Testis (tissue), 5 donors: ENCODE measurements at places on chromosomes 7 and 10. TPM values are rescaled to one million over a fixed set of nuclear protein-coding genes. Genes with fewer than 3 reads are reported as not detected.

The RELN gene
- 5.2 TPM for polyA plus RNA-seq

The C10orf62 gene
- polyA plus RNA-seq = 304 TPM

The RBP3 gene
- polyA plus RNA-seq = 0.09 TPM

The AMPH gene
- polyA plus RNA-seq = 5.8 TPM

The EXOC4 gene
- 47.4 TPM for polyA plus RNA-seq

The GPER1 gene
- 3.5 TPM for polyA plus RNA-seq

DNA sequence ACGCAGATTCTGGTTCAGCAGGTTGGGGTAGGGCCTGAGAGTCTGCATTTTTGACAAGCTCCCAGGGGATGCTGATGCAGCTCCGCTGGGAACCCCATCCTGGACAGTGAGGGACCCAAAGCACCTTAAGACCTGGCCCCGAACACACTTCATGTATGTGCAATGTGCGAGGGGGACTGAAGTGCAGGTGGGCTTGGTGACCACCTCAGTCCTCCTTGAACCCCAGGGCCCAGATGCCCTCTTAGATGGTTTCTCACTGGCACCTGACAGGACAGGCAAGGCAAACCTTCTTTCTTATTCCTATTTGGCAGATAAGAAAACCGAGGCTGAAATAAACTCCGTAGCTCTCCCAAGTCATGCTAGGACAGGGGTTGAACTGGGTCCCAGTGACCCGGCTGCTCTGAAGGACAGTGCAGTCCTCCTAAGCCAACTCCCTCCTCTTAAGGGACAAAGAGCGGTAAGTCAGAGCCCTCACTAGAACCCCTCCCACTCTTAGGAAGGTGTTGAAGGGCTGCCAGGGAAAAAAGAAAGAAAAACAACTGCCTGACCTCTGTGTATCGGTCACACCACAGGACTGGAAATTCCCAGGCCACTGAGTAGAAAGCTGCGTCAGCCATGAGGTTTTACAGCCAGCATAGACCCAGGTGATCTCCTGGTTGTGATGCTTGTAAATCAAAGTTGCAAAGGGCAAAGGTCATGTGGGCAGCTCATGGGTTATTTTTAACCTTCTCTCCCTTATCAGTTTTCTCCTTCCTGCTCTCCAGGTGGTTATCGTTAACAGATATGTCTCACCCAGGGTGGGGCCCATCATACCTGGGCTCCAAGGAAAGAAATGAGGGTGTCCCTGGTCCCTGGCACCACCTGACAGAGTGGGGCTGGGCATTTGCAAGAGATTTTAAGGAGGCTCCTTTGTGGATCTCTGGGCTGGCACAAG, 90.9 kb upstream of the SMNDC1 start:
- H3K4me1 ChIP-seq = peaks cover 12% of the 10 kb centered on the region
- no peaks in the 10 kb centered on the region for H3K36me3 ChIP-seq
- peak; percentile 48 for DNase-seq
- no peaks in the 10 kb centered on the region for H3K27me3 ChIP-seq

DNA sequence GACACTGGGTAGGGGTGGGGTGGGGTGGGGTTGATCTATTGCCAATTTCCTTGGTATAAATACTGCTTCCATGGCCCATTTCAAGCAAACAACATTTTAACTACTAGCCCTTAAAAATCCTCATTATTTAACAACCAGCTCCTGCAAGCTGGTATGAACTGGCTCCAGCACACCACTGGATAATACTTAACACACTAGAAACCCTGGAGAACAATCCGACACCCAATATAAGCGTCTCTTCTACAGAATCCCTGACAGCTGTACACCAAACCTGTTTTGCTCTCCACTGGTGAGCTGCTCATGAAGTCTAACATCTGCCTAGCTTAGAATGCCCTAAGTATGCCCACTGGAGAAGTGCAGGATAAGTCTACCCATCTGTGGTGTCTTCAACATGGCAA, 116.8 kb downstream of the HIPK2 start:
- no peak overlapping the region for H3K27ac ChIP-seq
- no peaks in the 10 kb centered on the region for H3K27me3 ChIP-seq
- H3K4me1 ChIP-seq = peaks cover 4% of the 10 kb centered on the region
- no peak overlapping the region for H3K4me3 ChIP-seq

GRCh38 chr7:77771901-77772300, 26.3 kb downstream of the TMEM60 start:
- no peaks in the 10 kb centered on the region for H3K27me3 ChIP-seq
- H3K36me3 ChIP-seq = no peaks in the 10 kb centered on the region
- no peak overlapping the region for H3K27ac ChIP-seq
- DNase-seq = no peak

DNA sequence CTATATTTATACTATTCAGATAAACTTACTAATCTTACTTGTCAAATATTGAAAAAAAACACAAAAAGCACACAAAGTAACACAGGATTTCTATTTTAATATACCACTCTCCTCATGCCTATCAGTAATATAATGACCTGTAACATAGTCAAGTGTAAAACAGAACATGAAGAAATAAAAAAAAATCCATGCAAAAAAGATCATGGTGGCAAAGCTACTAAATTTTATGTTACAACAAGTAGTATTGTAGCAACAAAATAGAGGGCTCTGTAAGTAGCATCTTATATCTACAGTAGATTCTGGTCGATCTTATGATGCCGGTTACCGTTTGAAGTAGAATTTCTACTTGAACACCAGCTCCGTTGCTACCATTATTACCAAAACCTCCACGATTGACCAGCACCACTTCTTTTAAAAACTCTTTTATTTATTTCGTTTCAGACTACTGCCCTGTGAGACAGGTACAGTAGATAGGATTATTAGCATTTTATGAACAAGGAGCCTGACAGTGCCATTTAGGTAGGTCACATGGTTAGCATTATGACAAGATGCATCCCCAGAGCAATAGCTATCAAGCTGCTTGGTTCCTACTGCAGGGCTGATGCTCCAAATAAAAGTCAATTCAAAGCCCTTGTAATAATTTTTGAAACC, 2.1 kb downstream of the CPED1 start:
- peak overlapping the region; percentile 43 for H3K4me3 ChIP-seq
- H3K4me1 ChIP-seq = no peaks in the 10 kb centered on the region
- DNase-seq = no peak
- H3K27ac ChIP-seq = peak overlapping the region; percentile 90

GRCh38 chr10:114697061-114697598, 39.1 kb upstream of the ABLIM1 start:
- no peaks in the 10 kb centered on the region for H3K27me3 ChIP-seq
- no peaks in the 10 kb centered on the region for H3K36me3 ChIP-seq
- H3K27ac ChIP-seq = no peak overlapping the region
- no peaks in the 10 kb centered on the region for H3K4me1 ChIP-seq
- DNase-seq = no peak

- no peaks in the 10 kb centered on the region for H3K4me1 ChIP-seq
- no peaks in the 10 kb centered on the region for H3K27me3 ChIP-seq
- no peak overlapping the region for H3K4me3 ChIP-seq
- H3K36me3 ChIP-seq = no peaks in the 10 kb centered on the region
- DNase-seq = no peak
Observed at GRCh38 chr7:116075351-116076145, 45.0 kb upstream of the TFEC start.

DNA sequence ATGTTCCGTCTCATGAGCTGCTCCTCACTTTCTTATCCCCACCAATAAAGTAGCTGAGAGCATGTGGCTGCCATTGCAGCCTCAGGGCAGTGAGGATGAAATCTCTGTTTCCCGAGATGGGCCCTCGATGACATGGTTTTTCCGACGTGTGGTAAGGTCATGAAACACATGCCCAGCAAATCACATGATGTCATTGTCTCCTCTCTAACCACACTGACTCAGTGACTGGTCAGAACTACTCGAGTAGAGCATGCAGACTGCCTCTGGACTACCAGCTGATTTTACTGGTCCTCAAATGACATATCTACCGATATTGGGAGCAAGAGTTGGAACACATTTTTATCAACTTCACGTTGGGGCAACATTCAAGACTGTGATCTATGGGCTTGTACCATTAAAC, 786.1 kb downstream of the CNTNAP2 start:
- no peak overlapping the region for H3K4me3 ChIP-seq
- no peaks in the 10 kb centered on the region for H3K36me3 ChIP-seq
- no peaks in the 10 kb centered on the region for H3K27me3 ChIP-seq
- no peak for DNase-seq

DNA sequence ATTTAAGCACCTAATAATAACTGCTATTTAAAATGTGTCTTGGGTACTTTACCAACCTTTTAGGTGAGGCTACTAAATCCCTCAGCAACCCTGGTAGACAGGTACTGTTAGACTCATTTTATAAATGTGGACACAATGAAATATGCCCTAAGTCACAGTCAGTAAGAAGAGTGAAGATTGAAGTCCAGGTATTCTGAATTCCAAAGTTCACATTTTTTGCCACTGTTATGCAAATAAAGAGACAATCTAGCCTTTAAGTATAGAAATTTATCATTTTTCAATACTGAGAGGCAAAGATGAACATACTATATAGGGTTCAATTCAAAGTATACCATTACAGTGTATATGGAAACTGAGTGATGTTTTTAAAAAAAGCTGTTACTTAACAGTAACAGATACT, 102.7 kb downstream of the LMBR1 start:
- no peak overlapping the region for H3K4me3 ChIP-seq
- no peak overlapping the region for H3K27ac ChIP-seq
- no peak for DNase-seq
- H3K36me3 ChIP-seq = no peaks in the 10 kb centered on the region
- H3K4me1 ChIP-seq = no peaks in the 10 kb centered on the region

GRCh38 chr10:102546606-102547320, 43.0 kb downstream of the SUFU start:
- H3K36me3 ChIP-seq = no peaks in the 10 kb centered on the region
- no peak overlapping the region for H3K4me3 ChIP-seq
- no peak overlapping the region for H3K27ac ChIP-seq
- DNase-seq = no peak
- no peaks in the 10 kb centered on the region for H3K27me3 ChIP-seq

- H3K4me1 ChIP-seq = peaks cover 3% of the 10 kb centered on the region
- H3K36me3 ChIP-seq = no peaks in the 10 kb centered on the region
- no peak overlapping the region for H3K4me3 ChIP-seq
- H3K27me3 ChIP-seq = no peaks in the 10 kb centered on the region
- H3K27ac ChIP-seq = no peak overlapping the region
Observed at GRCh38 chr10:71736570-71736952, 17.0 kb upstream of the C10orf105 start.

- no peaks in the 10 kb centered on the region for H3K27me3 ChIP-seq
- no peaks in the 10 kb centered on the region for H3K4me1 ChIP-seq
- H3K27ac ChIP-seq = no peak overlapping the region
- H3K4me3 ChIP-seq = no peak overlapping the region
- DNase-seq = no peak
Observed at GRCh38 chr7:81641873-81642272, 128.0 kb downstream of the HGF start.

DNA sequence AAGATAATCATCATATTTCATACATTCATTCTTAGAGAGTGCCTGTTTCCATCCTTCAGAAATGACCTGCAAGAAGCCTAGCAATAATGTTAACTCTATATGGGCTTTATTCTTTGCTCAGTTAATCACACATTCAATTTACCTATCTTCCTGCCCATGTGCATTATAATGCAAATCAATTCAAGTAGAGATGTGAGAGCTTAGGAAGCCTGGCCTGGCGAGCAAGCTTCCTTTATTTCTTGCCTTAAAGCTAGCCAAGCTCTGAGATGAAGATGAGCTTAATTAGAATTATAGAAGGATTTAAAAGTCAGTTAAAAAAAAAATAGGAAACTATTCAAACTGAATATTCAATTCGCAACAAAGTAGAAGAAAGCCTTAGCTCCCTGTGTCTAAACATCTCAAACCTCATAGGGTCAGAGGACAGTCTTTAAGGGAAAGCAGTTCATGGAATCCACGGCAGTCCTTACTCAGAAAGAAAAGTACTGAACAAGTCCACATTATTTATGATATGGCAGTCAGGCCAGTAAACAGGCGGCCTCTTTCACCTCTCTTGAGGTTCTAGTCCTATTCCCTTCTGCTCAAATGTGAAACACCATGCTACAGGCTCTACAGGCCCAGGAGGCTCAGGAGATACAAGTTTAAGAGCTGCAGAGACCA, 214.1 kb downstream of the TFEC start:
- H3K36me3 ChIP-seq = no peaks in the 10 kb centered on the region
- H3K27me3 ChIP-seq = no peaks in the 10 kb centered on the region
- H3K4me3 ChIP-seq = no peak overlapping the region
- no peaks in the 10 kb centered on the region for H3K4me1 ChIP-seq

DNA sequence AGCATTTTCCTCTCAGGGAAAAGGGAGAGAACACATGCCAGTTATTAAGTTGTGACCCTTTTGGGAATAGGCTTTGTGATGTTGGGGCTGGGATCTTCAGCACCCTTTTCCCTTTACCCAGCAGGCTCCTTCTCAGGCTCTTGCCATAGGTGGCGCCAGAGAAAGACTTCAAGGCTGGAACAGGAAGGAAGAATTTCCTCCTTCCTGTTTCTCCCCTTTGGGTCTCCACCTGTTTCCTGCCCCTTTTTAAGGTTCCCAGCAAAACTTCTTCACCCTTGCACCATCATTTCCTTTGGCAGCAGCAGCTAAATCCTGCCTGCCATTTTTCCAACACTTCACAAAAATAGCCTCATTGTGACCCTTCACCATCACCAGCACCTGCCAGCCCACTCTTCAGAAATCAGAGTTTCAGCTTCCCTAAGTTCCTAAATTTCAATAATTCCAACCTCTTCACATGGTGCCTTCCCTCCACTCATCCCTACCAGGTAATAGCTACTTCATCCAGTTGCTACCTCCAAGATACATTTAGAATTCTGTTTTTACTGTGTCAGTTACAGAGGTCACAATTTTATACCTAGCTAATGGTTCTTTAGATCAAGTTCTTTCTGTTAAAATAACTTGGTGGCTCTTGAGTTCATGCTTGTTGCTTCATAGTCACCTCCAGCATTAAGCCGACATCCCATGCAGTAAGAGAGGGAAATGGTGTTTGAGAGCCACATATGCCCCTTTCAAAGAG, 22.4 kb upstream of the FOXK1 start:
- H3K27ac ChIP-seq = no peak overlapping the region
- H3K4me3 ChIP-seq = no peak overlapping the region
- H3K36me3 ChIP-seq = no peaks in the 10 kb centered on the region
- H3K4me1 ChIP-seq = no peaks in the 10 kb centered on the region

DNA sequence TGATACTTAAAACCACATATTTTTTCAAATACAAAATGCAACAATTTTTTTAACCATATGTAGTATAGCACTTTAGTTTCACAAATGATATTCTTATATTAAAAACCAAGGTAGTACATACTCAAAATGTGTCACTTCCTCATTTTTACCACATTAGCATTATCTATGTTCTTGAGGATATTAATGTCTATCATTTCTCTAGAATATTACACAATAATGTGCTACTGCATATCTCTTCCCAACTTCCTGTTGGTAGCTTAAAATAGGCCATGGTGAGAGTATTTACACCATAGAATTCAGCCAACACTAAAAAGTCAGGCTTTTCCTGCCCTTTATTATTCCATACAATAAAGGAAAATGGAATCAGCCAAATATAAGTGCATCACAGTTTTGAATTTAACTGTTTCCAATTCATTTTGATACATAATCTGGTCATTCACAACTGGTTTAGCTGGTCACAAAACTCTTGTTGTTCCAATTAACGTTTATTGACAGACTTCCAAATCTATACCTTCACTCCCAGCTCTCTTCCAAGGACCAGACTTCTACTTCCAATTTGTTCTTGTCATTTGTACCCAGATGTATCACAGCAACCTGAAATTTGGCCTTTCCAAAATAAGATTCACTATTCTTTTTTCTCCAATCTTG, 20.0 kb upstream of the LRRC17 start:
- no peak overlapping the region for H3K27ac ChIP-seq
- DNase-seq = no peak
- no peaks in the 10 kb centered on the region for H3K36me3 ChIP-seq
- H3K27me3 ChIP-seq = no peaks in the 10 kb centered on the region
- no peak overlapping the region for H3K4me3 ChIP-seq
- H3K4me1 ChIP-seq = peaks cover 16% of the 10 kb centered on the region

GRCh38 chr7:98788966-98789365, 80.8 kb downstream of the TMEM130 start:
- no peak overlapping the region for H3K27ac ChIP-seq
- H3K36me3 ChIP-seq = no peaks in the 10 kb centered on the region
- no peaks in the 10 kb centered on the region for H3K4me1 ChIP-seq
- DNase-seq = peak; percentile 74
